MCF 10A (cell line): ENCODE measurements at places on chromosomes 3 and 15. TPM values are rescaled to one million over a fixed set of nuclear protein-coding genes. Genes with fewer than 3 reads are reported as not detected.

The KIF9 gene
- total RNA-seq, result 6.7 and 9.5 TPM in 2 replicates

The PPP4R2 gene
- 86.3 and 105 TPM in 2 replicates for total RNA-seq

The PPP2R3A gene
- 7.1 and 7.5 TPM in 2 replicates for total RNA-seq

The SLC9C1 gene
- total RNA-seq, result not detected in 2 replicates

The COL6A6 gene
- not detected in 2 replicates for total RNA-seq

The USP13 gene
- 9.7 and 11.6 TPM in 2 replicates for total RNA-seq
